Urinary bladder (tissue), 4 donors: ENCODE measurements at places on chromosomes 5 and 9. TPM values are rescaled to one million over a fixed set of nuclear protein-coding genes. Genes with fewer than 3 reads are reported as not detected.

DNA sequence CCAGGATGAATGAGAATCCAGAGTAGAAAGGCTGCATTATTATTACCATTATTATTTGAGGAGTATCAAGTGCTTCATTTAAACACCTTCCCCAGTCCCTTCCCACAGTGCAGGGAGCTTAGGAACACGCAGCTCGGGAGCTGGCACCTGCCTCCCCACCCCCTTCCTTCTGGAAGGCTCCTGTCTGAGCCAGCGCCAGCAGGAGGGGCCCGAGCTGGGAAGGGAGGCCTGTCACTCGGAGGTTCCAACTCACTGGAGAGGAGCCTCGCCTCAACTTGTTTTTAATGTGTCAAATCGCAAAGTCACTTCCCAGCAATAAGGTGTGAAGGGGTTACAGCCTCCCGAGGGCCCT lies 156.4 kb upstream of the IRX4 start:
- no peak for DNase-seq

DNA sequence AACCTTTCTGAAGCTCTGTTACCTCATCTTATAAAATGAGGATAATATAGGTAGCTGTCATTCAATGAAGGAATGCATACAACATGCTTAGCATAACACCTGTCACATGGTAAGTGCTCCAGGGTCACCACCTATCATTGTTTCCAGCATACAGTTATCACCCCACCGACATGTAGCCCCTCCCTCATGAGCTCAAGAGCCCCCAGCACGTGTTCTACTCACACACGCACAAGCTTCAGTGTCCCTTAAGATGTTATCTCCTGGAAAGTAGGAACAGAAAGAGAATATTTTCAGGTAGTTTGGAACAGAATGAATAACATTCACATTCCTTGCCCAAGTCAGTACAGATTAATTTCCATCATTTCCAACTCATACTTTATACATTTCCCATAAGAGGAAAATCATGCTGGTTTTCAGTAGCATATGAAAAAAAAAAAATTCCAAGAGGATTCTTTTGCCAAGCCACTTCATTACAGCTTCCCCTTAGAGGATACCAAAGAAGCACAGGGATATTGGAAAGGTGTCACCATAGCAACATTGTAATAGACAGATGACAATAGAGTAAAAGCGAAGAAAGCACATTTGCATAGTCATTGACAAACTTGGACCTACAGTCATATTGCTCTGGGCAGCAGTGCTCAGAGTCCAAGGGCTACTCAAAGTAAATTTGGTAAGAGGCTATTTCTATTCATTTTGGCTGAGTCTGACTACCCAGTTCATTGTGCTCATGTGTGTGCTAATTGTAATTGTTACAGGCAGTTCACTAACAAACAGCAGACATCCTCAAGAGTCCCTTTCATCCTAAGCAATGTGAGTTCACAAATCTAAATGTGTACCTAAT lies 1.5 kb upstream of the MOB3B start:
- DNase-seq, result no peak

DNA sequence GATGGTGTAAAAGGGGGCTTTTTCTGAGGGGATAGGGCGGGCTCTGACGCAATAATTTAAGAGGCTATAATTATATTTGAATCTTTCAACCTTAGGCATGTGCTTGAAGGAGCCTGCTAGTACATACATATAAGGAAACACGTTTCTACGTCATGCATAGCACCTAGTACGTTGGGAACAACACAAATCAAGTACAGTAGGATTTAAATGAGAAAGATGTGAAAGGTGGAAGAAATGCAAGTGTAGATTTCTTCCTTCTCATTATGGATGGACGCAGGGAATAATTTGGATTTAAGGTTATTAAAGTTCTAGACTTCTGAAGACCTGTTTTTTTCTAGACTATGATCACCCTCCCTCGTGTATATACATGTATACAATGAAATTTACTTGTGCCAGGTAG lies 927 bp upstream of the CDO1 start:
- no peak for DNase-seq

GRCh38 chr5:39558541-39558940 lies 133.8 kb upstream of the DAB2 start:
- no peak for DNase-seq

- no peak for DNase-seq
Observed at GRCh38 chr5:142977363-142978051, 207.3 kb downstream of the ARHGAP26 start.

The TEX48 gene
- total RNA-seq, result not detected

DNA sequence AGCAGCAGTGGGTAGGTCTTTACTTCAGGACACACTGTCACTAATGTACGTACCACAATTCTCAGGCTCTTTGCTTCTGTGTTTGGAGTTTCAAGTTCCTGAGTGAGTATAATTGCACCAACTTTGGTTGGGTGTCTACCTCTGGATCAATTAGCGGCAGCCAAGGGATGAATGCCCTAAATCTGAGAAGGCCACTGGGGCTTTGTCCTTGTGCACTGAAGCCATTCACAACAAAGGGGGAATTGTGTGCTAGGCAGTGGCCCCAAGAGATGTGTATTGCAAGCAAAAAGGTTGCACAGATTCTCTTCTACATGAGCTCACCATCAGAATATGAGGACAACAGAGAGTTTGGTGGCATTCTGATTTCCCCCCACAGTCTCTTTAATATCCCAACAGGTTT lies 3.9 kb upstream of the PHF24 start:
- DNase-seq, result no peak

DNA sequence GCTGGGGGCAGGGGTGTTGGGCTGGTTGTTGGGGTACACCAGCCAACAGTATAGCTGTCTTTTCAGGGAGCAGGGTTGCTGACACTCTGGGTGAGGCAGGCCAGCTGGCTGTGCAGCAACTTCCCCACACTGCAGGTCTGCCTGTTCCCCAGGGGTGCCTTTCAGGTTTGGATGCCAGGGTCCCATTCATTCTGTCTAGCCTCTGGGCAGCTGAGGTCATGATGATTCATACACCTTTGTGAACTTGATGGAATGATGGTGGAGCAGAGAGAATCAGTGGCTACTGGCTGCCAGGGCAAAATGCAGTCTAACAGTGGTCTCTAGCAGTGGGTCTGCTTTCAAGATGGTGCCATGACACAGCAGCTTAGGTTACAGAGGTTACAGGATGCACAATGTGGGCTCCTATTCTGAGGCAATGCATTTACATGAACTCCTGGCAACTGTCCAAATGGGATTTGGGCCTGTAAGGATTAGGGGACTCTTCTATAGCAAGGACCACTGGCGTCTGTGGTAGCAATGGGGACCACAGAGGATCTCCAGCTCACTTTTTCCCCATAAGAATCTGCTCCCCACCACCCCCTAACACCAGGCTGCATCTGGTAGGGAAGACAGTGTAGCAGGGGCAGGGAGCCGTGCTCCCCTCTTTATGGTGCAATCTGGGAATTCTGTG lies 103.7 kb downstream of the FEM1C start:
- DNase-seq, result no peak

DNA sequence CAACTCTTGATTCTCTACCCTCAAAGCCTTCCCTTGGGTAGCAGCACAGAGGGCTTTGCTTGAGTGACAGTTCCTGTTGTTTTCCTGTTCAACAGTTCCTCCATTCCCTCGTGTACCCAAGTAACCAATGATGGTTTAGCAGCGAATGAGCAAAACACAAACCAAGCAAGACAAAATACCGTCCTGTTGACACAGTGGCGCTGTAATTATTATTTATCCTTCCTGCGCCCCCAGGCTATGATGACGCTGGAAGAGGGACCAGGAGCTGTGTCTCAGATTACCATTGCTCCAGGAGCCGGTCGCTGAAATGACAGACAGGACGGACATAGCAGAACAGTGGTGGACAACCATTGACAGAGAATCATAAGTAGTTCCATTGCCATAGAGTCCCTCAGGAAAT lies 154.8 kb downstream of the GADD45G start:
- no peak for DNase-seq

GRCh38 chr5:63573380-63573779 lies 388.9 kb downstream of the HTR1A start:
- no peak for DNase-seq

The SUSD3 gene
- total RNA-seq, result 1.5 TPM

- DNase-seq, result no peak
Observed at GRCh38 chr9:99237356-99237755, 15.3 kb downstream of the SEC61B start.

DNA sequence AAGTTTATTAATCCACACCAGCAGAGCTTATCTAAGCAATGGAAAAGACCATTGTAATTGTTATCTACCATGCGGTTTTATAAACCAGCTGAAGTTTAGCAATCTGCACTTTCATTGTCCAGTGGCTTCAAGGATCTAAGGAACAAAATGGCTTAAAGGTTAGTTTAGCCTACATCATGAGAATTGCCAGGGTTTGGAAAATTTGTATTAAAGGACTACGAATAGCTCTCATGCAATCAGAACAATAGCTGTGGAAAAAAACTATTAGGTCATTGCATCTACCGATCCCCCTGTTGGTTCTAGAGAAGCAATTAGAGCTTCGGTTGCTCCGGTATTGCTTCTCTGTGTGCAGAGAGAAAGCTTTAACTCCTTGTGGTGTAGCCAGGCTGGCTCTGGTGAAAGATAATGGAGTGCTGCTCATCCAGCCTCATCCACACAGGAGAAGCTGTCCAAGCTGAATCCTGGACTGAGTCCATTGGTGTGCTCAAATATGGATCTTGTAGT lies 86.3 kb upstream of the SLC12A2 start:
- DNase-seq, result no peak

The LRRTM2 gene
- 3.3 TPM for total RNA-seq

- DNase-seq, result no peak
Observed at GRCh38 chr9:109379513-109379912, 58.7 kb upstream of the EPB41L4B start.

- no peak for DNase-seq
Observed at GRCh38 chr5:136082390-136083193, 50.1 kb upstream of the SMAD5 start.

The NTRK2 gene
- 56.7 TPM for total RNA-seq

DNA sequence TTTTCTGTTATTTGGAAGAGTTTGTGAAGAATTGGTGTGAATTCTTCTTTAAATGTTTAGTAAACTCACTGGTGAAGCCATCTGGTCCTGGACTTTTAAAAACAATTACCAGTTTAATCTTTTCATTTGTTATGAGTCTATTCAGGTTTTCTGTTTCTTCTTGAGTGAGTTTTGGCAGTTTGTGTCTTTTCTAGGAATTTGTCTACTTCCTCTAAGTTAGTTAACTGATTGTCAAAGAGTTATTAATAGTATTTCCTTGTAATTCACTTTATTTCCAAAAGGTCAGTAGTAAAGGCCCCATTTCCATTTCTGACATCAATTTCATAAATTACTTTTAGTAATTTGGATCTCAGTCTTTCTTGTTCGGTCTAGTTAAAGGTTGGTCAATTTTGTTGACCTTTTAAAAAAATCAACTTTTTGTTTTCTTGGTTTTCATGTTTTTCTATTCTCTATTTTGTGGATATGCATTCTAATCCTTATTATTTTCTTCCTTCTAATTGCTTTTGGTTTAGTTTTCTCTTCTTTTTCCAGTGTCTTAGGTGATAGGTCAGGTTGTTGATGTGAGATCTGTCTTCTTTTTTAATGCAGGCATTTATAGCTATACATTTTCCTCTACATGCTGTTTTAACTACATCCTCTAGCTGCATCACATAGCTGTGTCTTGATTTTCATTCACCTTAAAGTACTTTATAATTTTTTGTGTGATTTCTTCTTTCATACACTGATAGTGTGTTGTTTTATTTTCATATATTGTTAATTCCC lies 7.3 kb upstream of the SMIM3 start:
- no peak for DNase-seq

The CDKN2B-AS1 gene
- total RNA-seq, result 2.2 TPM

DNA sequence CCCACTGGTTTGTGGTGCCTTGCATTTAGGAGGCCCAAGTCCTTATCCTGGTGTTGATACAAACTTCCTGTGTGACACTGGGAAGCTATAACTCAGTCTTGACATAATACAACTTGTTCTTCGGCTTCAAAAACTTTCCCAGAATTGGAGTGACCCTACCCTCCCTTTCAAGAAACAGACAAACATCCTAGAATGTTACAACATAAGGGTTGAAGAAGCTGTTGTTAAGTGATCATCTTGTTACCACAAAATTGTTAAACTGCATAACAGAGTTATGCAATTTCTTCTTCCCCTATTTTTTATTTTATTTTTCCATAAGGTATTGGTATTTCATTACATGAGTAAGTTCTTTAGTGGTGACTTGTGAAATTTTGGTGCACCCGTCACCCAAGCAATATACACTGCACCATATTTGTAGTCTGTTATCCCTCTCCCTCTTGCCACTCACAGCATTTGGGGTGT lies 21.3 kb downstream of the TLR4 start:
- no peak for DNase-seq

- DNase-seq, result no peak
Observed at GRCh38 chr9:93040409-93040808, 18.1 kb upstream of the SUSD3 start.

The SIL1 gene
- total RNA-seq, result 31.5 TPM

GRCh38 chr9:82645600-82645999 lies 417.3 kb downstream of the RASEF start:
- DNase-seq, result no peak

DNA sequence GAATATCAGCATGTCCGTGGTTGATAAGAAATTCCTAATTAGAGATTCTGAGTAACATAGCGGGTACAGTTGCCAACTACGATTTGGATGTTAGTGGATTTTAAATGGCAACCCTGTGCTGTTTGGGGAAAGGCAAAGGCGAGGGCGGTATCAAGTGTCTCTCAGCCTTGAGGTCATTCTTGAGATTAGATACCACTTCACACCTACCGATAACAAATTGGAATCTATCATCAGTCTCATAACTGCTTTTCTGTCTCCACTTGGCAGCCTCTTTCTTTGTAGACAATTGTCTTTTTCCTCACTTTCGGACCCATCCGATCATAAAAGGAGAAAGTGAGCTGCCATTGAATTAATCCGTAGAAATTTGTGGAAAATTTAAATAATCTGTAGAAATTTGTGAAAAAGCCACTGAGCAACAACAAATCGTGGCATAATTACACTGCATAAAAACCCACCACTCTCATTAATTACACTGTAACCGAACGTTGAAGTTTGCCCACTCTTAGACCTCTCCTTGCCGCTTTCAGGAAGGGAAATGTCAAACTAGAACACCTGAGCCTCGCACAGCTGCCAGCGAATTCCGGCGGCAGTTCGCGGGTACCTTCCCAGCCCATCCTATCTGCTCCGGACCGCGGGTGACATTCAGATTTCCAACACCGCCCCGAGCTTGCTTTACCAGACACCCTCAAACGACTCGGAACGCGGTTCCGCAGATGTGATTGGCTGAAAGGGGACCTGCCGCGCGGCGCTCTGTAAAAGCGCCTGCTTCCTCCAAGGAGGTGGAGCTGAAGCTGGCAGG lies 849 bp upstream of the RGMB start:
- no peak for DNase-seq

The BHMT2 gene
- total RNA-seq, result 4.1 TPM

DNA sequence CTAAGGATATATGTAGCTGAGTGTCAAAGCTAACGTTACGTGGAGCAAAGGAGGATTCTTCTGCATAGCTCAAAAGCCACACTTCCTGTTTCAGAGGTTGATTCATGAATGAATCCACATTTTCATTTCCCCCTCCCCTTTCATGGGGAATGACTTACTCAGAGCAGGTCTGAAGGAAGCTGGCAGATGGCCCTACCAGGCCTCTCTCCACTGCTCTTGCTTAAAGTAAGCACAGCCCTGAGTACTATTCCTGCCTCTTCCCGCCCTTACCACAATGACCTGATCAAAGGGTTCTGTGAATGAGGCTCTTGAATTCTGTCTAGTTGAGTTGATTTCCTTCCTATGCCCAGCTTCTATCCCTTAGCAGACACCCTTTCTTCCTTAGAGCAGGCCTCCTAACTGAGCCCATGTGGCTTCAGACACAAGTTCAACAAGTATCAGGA lies 6.3 kb downstream of the IGIP start:
- DNase-seq, result no peak

The CARD19 gene
- total RNA-seq, result 14.8 TPM

The PCDHGC3 gene
- total RNA-seq, result 62.8 TPM

- DNase-seq, result no peak
Observed at GRCh38 chr9:134960701-134961181, 43.0 kb upstream of the FCN1 start.
